ENCODE measurements at places on chromosomes 12 and 14.

- DNase-seq: no peak
Measured at GRCh38 chr14:100076133-100076532, 10.9 kb downstream of the EVL start.

GRCh38 chr12:124372831-124373230, 77.9 kb downstream of the RFLNA start:
- DNase-seq: no peak

GRCh38 chr12:56522411-56523193, 982 bp downstream of the RBMS2 start:
- DNase-seq: no peak

GRCh38 chr14:55301437-55302121, 30.4 kb downstream of the FBXO34 start:
- no peak for DNase-seq

DNA sequence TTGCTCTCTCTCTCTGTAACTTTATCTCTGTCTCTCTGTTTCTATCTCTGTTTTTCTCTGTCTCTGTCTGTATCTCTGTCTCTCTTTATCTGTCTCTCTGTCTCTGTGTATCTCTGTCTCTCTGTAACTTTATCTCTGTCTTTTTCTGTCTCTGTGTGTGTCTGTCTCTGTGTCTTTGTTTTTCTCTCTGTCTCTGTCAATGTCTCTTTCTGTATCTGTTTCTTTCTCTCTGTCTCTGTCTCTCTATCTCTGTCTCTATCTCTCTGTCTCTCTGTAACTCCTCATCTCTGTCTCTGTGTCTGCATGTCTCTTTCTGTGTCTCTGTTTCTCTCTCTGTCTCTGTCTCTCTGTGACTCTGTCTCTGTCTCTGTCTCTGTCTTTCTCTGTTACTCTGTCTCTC, 51.7 kb downstream of the TMEM121 start:
- DNase-seq: no peak

GRCh38 chr14:99872786-99873440, 79.7 kb downstream of the EML1 start:
- no peak for DNase-seq

GRCh38 chr12:132064631-132065030, 79.5 kb downstream of the DDX51 start:
- DNase-seq: no peak

Data from stimulated activated CD4-positive, alpha-beta T cell treated with anti-CD3 and anti-CD28 coated beads, Interleukin-15, amount 100 ng/mL, for 1 hour (primary cell).